GM23248 (cell line): ENCODE measurements at places on chromosomes 12 and 14.
A peak's percentile ranks its signal among the peaks of the same experiment; 100 is the strongest.

DNA sequence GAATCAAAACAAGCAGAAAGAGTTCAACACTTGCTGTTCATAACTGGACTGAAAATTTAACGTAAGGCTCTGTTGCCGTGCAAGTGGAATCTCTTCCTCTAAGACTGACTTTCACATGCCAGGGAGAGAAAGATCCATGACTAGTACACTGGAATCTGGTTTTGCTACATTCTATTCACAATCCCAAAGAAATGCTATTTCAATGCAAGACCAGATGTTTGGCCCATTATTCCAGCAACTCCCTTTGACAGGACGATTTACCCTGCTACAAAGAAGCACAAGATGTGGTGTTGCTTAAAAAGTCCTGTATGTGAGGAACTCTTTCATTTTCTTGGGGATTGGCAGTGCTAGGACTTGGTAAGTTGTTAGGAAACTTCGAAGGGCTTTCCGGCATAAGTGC lies 17.4 kb downstream of the RFC5 start:
- peak; percentile 71 for DNase-seq

GRCh38 chr12:25023808-25024207 lies 74.9 kb upstream of the BCAT1 start:
- DNase-seq, result no peak

DNA sequence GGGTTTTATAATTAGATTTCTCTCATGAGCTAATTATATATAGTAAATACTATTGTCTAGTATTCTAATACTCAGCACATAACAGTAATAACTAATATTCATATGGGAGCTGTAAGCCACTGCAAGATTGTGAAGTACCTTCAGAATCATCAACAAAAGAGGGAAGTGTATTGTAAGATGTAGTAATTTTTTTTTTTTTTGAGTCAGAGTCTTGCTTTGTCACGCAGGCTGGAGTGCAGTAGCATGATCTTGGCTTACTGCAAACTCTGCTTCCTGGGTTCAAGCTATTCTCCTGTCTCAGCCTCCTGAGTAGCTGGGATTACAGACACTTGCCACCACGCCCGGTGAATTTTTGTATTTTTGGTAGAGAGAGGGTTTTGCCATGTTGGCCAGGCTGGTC lies 3.1 kb downstream of the GPR33 start:
- DNase-seq, result no peak

- no peak for DNase-seq
These were observed 1.7 kb downstream of the FBXO34 start for GRCh38 chr14:55272922-55273321.

DNA sequence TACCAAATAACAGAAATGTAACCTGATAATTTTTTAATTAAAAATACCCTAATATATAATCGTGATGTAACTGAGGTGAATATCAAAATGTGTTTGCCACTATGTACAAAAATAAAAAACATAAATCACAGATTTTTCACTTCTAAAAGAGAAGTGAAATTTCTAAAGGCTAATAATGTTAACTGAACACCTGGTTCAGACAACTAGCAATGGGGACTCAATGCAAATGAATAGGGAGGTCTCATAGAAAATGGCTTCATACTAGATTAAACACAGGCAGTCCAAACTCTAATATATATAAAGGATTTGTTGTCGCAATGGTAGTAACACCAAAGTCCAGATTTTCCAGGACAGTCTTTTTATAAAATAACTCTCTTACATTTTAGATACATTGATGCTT lies 365.4 kb upstream of the ATP2B1 start:
- DNase-seq, result no peak

GRCh38 chr12:114340231-114340630 lies 65.7 kb downstream of the TBX5 start:
- DNase-seq, result peak; percentile 49

DNA sequence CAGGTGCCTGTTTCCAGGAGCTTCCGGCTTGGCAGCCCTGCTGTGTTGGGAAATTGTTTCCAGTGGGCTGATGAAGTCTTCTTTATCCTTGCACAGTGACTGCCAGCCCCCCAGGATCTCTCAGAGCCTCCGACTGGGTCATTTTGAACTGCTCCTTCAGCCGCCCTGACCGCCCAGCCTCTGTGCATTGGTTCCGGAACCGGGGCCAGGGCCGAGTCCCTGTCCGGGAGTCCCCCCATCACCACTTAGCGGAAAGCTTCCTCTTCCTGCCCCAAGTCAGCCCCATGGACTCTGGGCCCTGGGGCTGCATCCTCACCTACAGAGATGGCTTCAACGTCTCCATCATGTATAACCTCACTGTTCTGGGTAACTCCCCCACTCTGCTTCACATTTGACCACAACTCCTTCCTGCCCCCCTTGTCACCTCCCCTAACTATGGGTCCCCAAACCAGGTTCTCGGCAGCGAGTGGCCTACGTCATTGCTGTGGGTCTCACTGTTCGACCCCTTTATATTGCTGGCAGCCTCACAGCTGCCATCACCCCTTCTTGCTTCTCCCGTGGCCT lies 2.3 kb downstream of the LAG3 start:
- DNase-seq, result no peak

GRCh38 chr14:51743588-51744000 lies 91.9 kb downstream of the FRMD6 start:
- DNase-seq, result no peak

- DNase-seq, result no peak
These were observed 22.9 kb downstream of the SOCS2 start for GRCh38 chr12:93595351-93595750.
